ENCODE measurements at places on chromosomes 2 and 18.
A peak's percentile ranks its signal among the peaks of the same experiment; 100 is the strongest.

DNA sequence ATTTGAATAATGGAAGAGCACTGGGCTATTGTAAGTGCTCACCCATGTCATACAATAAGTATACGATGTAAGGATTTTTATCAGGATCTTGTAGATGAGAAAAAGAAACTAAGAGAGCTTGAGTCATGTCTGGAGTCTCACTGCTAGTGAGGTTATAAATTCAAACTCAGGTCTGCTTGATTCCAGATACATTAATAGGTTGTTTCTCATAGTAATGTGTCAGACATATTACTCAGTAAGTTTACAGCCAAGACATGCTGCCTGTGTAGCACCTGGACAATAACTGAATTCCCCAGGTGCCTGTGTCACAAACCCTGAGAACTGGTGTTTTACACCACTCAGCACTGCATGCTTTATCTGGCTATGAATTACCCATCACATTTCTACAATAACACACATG lies 216.9 kb upstream of the LRP1B start:
- H3K4me3 ChIP-seq: no peak overlapping the region
- no peaks in the 10 kb centered on the region for H3K4me1 ChIP-seq
- no peaks in the 10 kb centered on the region for H3K27me3 ChIP-seq
- DNase-seq: no peak
- H3K36me3 ChIP-seq: no peaks in the 10 kb centered on the region

DNA sequence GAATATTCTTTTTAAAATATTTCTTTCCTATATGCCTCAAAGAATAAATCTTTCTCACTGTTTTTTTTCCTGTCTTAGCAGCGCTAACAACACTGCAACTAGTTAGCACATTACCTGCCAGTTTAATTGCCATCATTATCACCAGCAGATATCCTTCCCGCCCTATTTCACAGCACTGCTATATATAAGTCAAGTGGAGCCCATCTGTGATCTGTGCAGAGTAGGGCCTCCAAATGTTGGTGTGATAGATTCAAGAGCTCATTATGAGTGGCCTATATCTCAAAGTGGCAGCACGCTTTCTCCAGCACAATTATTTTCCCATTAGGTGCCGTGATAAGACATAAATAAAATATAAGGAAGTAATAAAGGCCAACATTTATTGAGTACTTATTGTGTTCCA lies 19.8 kb upstream of the RGPD4 start:
- no peak overlapping the region for H3K27ac ChIP-seq
- no peaks in the 10 kb centered on the region for H3K4me1 ChIP-seq
- H3K4me3 ChIP-seq: no peak overlapping the region
- no peaks in the 10 kb centered on the region for H3K36me3 ChIP-seq
- no peaks in the 10 kb centered on the region for H3K27me3 ChIP-seq

GRCh38 chr2:163667064-163667887 lies 68.5 kb downstream of the FIGN start:
- H3K4me1 ChIP-seq: peaks cover 2% of the 10 kb centered on the region
- H3K36me3 ChIP-seq: no peaks in the 10 kb centered on the region
- H3K27me3 ChIP-seq: no peaks in the 10 kb centered on the region
- no peak overlapping the region for H3K4me3 ChIP-seq
- peak; percentile 94 for DNase-seq

DNA sequence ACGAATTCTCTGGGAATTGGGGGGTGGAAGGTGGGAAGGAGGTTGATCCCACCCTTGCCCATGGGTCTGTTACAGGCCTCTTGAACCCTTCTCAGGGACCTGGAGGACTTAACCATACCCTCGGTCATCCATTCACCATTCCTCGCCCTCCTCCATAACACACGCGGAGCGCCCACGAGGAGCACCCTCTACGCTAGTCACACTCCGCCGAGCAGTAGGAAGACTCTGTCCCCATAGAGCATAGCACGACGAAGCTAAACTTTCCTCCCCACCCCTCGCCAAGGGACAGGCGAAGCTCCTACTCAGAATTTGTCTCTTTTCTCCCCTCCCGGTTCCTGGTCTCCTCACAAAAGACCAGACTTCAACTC lies 611 bp upstream of the ITSN2 start:
- H3K27ac ChIP-seq: peak overlapping the region; percentile 81
- DNase-seq: no peak
- H3K27me3 ChIP-seq: no peaks in the 10 kb centered on the region

GRCh38 chr2:24498121-24498520 lies 7.1 kb downstream of the NCOA1 start:
- no peak overlapping the region for H3K27ac ChIP-seq
- H3K27me3 ChIP-seq: no peaks in the 10 kb centered on the region
- peaks cover 2% of the 10 kb centered on the region for H3K4me1 ChIP-seq

DNA sequence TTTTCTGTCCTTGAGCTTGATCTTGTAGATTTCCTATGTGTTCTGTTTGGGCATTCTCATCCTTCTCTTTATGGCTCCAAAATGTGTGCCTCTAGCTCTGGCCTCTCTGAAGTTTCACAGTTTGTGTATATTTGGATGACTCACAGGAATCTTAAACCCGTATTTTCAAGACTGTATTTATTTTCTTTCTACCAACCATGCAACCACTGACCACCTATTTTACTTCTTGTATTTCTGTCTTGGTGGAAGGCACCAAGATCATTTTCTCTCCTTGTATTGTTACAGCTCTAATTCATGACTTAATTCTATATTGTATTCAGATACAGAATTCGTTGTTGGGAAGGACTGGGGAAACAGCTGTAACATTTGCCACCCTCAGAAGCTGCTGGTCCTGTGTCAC lies 39.5 kb downstream of the ACSL3 start:
- no peaks in the 10 kb centered on the region for H3K27me3 ChIP-seq
- H3K4me3 ChIP-seq: no peak overlapping the region
- peak; percentile 87 for DNase-seq
- peaks cover 14% of the 10 kb centered on the region for H3K4me1 ChIP-seq

GRCh38 chr18:79458131-79458838 lies 62.6 kb downstream of the NFATC1 start:
- H3K27ac ChIP-seq: no peak overlapping the region
- H3K36me3 ChIP-seq: no peaks in the 10 kb centered on the region
- peak; percentile 64 for DNase-seq
- no peaks in the 10 kb centered on the region for H3K27me3 ChIP-seq
- no peaks in the 10 kb centered on the region for H3K4me1 ChIP-seq

- no peak overlapping the region for H3K4me3 ChIP-seq
- no peaks in the 10 kb centered on the region for H3K36me3 ChIP-seq
- H3K27me3 ChIP-seq: no peaks in the 10 kb centered on the region
- no peak for DNase-seq
Observed at GRCh38 chr2:120091436-120091835, 78.6 kb downstream of the EPB41L5 start.

DNA sequence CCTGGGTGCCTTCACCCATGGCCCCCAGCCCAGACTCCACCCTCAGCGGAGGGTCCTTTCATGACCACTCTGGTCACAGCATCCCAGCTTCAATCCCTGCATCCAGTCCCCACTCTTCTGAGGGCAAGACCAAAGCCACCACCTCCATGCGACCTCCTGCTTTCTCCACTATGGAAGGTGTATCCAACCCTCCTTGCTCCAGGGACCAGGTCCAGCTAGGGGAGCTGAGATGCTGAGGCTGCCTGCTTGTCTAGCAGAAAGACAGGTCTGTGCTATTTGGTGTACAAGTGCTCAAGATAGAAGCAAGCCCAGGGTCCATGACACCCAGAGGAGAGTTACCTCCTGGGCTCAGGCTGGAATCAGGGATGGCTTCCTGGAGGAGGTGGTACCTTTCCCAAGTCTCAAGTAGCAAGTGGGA lies 73.8 kb upstream of the RAB6C start:
- no peak overlapping the region for H3K27ac ChIP-seq
- H3K27me3 ChIP-seq: no peaks in the 10 kb centered on the region
- no peaks in the 10 kb centered on the region for H3K36me3 ChIP-seq
